ENCODE measurements at places on chromosomes 7 and 10.

- DNase-seq = peak; percentile 69
These were observed 228.7 kb upstream of the KLF6 start for GRCh38 chr10:4013651-4014121.

GRCh38 chr7:21215307-21215706 is 212.6 kb upstream of the SP4 start:
- no peak for DNase-seq

- no peak for DNase-seq
These were observed 5.8 kb downstream of the PITX3 start for GRCh38 chr10:102235598-102235920.

DNA sequence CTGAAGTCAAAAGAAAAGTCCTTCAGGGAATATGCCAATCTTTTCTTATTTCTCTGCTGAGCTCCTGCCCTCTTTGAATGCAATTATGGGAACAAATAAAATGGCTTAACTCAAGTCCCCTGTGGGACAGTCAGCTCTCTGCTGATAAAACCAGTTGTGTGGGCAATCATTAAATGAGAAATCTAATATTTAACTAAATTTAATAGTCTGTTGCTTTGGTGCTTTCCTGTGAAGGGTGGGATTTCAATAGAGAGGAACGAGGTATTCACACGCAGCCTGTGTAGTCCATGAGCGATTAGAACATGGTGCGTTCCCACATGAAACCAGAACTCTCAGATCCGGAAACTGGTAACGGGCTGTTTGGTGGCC is 138.4 kb downstream of the PAXIP1 start:
- DNase-seq = no peak

DNA sequence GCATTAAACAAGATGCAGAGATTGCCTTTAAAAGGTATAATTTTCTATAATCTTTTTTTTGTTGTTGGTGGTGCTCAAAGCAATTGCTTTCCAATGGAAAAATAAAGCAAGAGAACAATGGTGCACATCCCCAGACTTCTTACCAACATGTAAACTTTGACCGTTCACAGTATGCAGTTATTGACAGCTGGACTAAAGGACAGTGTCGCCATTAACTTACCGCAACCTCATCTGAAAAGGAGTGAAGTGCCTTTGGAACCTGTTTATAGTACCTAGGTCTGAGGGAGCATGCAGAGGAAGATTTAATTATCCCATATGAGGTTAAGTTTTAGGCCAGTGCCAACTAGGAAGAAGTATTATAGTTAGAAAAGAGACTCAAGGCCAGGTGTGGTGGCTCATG is 654.5 kb downstream of the PARD3 start:
- no peak for DNase-seq

- DNase-seq = no peak
These were observed 11.6 kb downstream of the TMEM273 start for GRCh38 chr10:49176310-49177268.

DNA sequence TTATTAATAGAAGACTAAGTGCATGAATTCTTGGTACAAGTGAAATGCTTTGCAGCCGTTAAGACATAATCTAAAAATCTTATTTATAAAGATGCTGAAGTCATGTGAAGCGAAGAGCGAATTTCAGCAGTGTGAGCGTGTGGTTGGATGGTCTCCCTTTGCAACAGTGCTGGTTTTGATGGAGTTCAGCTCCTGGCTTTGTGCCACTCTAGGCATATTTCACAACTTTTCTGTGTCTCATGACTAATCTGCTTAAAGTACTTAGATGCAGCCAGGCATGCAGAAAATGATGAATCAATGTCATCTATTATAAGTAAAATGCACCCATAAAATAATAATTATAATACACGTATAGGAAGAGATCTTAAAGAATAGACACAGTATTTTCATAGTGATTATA is 107.2 kb upstream of the TCERG1L start:
- no peak for DNase-seq

DNA sequence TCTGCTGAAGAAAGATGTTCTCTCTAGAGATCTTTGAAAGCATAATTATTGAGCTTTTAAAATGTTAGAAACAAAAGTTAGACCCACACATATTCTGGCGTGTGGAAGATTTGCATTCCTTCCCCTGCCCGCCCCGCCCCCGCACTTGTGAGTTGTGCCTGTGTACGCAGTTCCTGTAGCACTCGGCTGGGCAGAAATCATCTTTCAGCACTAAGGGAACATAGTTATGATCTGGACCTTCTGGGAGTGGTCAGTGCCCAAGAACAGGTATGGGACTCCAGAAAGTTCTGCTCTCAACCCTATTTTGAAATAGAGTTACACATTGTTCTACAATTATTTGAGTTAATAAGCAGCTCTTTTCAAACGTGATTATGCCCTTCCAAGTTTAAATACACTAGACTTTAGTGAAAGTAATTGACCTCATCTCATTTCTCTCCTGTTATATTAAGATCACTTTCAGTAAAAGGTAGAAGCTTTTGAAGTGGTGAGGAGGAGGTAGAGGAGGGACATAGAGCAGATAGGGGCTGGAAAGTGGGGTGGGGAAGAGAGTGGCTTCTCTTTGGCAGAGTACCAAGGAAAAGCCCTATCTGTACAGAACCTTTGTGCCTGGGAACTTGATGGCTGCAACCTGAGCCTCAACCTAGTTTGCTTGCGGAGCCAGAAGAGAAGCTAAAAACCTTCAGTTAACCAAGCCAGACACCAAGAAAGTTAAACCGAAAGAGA is 5.7 kb downstream of the BLVRA start:
- DNase-seq = peak; percentile 45

GRCh38 chr10:17249820-17250219 is 21.8 kb downstream of the VIM start:
- DNase-seq = no peak

GRCh38 chr7:141344153-141344935 is 206.9 kb upstream of the AGK start:
- no peak for DNase-seq

- DNase-seq = no peak
These were observed 77.0 kb downstream of the PFKFB3 start for GRCh38 chr10:6279540-6280267.

- no peak for DNase-seq
These were observed 135.0 kb downstream of the SEMA3C start for GRCh38 chr7:80783678-80784327.

DNA sequence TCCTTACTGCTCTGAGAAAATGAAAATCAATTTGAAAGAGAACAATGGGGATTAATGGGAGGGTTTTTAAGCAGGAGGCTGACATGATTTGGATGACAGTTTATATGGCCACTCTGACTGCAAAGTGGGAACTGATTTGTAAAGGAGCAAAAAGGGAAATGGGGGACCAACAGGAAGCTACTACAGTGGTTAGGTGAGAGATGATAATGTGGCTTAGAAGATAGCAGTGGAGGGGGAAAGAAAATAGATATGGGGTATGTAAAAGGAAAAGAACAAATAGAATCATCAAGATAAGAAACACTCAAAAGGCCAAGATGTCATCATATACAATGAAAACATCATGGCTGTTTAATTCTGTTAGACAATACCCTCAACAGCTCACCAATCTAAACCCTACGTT is 177.5 kb downstream of the ANK3 start:
- DNase-seq = no peak

DNA sequence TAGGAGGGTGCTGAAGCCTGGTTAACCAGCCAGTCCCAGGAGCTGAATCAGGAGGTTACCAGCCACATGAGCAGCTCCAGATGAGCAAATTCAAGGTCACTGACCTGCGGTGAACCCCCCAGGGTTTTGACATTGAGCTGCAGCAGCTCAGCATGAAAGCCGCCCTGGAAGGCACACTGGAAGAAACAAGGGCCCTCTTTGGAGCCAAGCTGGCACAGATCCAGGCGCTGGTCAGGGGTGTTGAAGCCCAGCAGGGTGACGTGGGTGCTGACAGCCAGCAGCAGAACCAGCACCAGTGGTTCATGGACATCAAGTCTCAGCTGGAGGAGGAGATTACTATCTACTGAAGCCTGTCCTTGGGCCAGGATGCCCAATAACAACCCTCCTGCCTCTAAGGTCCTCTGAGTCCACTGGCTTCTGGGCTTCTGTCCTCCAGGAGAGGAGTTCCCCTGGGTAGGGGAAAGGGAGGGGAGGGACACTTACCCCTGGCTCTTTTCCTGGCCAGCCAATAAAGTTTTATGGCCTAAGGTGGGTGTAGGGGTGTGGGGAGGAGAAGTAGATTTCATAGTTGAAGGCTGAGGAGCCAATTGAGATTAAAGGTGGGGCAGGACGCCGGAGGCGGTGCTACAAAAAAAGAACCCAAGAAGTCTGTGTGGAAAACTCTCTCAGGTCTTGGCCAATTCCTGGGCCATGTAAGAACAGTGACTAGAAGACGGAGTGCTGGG is 29.4 kb upstream of the ATOH7 start:
- no peak for DNase-seq

DNA sequence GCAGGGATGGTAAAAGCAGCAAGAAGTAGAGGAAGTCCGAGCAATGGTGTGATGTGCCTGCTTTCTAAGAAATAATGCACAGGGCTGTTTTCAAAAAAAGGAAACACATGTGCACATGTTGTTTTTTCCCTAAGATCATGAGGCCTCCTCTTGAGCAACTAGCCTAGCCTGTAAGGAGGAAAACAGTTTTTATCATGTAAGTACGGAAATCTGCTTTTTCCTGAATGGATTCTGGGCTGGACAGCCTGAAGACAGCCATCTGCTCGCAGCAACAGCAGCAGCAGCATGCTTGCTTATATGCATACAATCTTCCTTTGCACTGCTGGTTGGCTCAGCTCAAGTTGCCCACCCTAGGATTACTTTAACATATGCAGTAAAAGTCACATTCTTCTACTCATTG is 87.1 kb downstream of the HIBADH start:
- DNase-seq = no peak

- no peak for DNase-seq
These were observed 5.9 kb downstream of the TSPAN33 start for GRCh38 chr7:129150199-129150996.

GRCh38 chr10:3197348-3198003 is 24.9 kb upstream of the PITRM1 start:
- peak; percentile 88 for DNase-seq

- no peak for DNase-seq
These were observed 144.4 kb upstream of the CELF2 start for GRCh38 chr10:10873289-10873688.

DNA sequence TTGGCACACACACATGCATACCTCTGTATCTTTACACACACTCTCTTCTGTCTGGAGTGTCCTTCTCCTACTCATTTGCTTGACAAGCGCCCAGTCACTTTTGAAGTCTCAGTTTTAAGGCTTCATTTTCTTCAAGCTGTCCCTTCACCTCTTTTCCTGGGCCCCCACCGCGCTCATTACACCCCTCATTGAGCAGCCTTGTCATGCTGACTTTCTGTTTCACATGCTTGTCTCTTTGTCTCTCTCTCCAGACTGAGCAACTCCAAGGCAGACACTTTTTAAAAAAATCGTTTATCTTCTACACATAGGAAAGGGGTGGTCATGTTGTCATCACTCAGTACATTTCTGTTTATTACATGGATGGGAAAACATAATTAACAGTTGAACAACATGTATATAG is 225.2 kb upstream of the FZD1 start:
- DNase-seq = no peak

DNA sequence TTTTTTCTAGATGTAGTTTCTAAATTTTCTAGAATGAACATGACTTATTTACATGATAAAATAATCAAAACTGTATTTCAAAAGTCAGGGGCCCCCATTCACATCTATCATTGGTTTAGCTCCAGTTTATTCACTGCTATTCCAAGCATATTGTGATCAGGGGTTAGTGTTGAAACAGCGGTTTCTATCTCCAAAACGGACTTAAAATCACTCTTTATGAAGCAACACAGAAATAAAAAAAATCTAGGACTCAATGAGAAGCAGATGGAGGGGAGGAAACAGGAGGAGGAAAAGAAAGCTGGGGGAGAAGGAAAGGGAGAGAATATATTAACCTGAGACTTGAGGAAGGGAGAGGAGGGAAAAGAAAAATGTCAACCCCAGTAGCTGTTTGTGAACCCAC is 14.8 kb upstream of the CH25H start:
- no peak for DNase-seq

GRCh38 chr10:68406111-68406814 is 814 bp downstream of the RUFY2 start:
- peak; percentile 68 for DNase-seq

DNA sequence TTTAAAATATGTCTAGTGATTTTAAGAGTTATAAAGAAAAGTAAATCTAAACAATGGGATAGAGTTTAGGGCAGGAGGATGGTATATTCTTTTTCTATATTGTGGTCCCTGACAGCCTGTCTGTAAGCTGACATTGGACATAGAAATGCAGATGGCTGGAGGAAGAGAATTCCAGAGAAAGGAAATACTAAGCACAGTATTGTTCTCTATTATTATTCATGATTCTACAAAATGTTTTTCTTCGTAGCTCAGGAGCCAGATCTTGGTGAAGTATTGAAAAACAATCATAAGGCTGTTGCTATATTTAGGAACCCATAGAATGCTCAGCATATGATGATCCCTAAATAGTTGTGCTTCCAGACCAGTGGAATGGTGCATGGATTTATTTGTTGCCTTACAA is 117.0 kb upstream of the FAM3C start:
- no peak for DNase-seq

- DNase-seq = no peak
These were observed 14.5 kb downstream of the CBX3 start for GRCh38 chr7:26216049-26216448.

DNA sequence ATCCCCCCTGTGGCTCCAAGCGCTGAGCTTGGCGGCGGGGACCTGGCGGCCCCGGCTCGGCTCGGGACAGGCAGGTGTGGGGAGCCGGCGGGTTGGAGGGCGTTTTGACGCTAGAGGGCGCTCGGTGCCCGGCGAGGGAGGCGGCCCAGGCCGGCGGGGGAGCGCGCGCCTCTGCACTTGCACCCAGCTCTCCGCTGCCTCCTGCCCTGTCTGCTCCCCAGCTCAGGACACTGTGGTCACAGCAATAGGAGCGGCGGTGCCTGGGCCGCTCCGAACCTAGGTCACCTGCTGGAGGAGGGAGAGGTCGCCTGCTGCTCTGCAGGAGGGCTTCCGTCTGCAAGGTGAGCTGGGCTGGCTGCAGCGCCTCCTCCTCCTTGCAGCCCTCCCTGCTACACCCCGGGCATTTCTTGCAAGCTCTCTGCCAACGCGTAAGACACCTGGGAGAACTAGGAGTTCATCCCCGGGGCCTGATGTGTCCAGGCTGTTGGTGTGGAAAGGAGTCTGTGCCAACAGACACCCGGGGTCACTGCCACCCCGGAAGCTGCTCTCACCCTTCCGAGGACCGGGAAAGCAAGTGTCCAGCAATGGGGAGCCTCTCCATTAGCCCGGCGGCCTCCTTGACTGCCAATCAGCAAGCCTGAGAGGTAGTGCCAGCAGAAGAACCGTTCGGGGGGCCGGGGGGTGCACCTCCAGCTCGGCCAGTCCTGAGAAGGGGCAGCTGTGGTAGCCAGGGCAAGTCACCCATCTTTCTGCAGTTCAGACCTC is 620.4 kb downstream of the GALNT17 start:
- DNase-seq = peak; percentile 76

All from stimulated activated CD8-positive, alpha-beta memory T cell treated with anti-CD3 and anti-CD28 coated beads, Interleukin-4, amount 100 ng/mL, for 48 hours (primary cell).